ENCODE measurements at places on chromosomes 16 and 17.

DNA sequence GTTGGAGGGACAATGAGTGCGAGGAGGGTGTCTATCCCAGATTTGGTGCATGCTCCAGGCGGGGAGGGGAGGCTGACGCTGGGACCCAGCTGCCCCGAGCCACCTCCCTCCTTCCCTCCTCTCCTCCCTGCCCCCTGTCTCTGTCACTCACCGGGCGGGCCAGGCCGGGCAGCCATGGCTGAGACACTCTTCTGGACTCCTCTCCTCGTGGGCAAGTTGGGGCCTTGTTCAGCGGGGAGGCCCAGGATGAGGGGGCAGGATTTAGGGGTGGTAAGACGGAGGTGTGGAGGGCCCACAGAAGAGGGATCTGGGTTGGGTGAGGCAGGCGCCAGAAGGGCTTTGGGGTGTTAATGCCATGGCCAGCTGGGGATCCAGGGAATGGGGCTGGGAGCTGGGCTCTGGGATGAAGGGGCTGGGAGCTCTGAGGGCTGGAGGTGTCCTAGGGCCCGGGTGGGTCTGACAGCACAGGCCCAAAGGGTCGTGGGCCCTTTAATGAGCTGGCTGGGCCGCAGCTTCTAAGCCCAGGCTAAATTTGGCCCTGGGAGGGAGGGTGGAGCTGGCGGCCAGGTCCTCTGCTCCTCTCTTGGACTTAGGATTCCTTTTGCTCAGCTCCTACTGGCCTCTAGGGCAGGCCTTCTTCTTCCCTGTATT, at the start of gene SGCA:
Gene SGCA (plus strand): TSS at position 139 of the 651 bp plus-strand sequence. CDS start 36 bp downstream, at position 175.
- DNase-seq: no peak

DNA sequence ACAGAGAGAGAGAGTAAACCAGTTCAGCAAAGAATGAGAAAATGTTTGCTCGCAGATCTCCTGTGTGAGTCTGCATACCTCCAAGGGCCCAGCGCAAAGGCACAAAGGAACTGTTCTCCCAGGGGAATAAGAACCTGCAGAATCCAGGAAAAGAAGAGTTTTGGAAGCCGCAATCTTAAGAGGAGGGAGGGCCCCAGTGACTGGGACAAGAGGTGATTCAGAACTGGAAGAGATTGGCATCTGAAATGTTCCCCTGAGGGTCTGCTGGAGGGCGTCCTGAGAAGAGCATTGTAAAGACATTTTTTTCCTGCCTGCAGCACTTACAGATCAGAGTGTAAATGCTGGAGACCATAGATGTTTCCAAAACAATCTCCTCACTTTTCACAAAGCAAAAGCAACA, 6.1 kb downstream of the ATMIN start:
- no peak for DNase-seq

- no peak for DNase-seq
Observed at GRCh38 chr16:81499576-81500380, 55.2 kb downstream of the CMIP start.

DNA sequence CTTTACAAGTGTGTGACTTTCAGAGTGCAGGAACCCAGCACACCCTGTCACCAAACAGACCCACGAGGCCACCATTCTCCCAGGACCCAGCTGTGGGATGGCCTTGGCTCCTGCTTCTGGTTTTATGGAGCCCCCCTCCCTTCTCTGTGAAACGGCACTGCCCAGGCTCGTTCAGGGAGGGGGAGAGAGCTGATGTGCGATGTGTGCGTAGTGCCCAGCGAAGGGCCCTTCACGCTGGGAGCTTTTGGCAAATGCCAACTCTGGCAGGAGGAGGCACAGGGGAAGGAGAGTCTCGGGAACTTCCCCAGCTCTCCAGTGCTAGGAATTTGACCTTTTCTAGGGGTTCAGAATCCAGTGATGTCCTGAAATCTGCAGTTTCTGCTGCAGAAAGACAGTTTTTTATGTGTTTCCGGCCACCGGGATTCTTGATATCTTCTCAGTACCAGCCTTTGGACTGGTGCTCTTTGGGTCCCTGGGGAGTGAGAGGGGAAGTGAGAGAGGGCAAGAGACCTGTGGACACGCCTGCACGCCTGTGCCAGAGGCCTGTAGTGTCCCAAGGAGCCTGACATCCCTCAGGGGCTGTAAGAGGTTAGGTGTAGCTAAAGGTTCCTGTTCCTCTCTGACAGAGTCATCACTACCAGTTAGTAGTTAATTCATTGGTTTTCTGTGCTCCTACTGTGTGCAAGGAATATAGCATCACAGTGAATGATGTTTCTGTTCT, 45.1 kb downstream of the CMIP start:
- DNase-seq: no peak

DNA sequence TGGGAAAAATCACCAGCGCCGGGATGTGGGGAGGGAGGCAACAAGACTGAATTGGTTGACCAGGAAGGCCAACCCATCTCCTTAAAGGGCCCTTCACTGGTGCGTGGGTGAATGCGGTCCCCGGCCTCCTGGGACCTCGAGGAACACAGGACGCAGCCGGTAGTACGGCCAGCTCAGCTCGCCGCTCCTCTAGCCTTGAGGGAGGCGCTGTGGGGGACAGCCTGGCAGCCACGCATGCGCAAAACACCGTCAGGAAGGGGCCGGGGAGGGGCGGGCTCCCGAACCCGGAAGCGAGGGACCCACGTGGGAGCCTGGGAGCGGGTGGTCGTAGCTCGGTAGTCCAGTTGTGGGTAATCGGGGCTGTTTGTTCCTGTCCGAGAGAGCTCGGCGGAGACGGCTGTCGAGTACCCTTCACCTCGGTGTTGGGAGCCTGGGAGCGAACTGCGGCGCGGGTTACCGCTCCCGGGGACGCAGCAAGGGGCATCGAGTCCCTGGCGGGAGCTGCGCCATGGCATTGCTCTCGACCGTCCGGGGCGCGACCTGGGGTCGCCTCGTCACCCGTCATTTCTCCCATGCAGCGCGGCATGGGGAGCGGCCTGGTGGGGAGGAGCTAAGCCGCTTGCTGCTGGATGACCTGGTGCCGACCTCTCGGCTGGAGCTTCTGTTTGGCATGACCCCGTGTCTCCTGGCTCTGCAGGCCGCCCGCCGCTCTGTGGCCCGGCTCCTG, at the start of gene MRM1:
Gene MRM1 (plus strand): TSS at position 281 of the 727 bp plus-strand sequence. CDS start 228 bp downstream, at position 509.
- DNase-seq: peak; percentile 91

- DNase-seq: peak; percentile 77
Observed at GRCh38 chr17:8192070-8192815, 2.3 kb upstream of the BORCS6 start.

DNA sequence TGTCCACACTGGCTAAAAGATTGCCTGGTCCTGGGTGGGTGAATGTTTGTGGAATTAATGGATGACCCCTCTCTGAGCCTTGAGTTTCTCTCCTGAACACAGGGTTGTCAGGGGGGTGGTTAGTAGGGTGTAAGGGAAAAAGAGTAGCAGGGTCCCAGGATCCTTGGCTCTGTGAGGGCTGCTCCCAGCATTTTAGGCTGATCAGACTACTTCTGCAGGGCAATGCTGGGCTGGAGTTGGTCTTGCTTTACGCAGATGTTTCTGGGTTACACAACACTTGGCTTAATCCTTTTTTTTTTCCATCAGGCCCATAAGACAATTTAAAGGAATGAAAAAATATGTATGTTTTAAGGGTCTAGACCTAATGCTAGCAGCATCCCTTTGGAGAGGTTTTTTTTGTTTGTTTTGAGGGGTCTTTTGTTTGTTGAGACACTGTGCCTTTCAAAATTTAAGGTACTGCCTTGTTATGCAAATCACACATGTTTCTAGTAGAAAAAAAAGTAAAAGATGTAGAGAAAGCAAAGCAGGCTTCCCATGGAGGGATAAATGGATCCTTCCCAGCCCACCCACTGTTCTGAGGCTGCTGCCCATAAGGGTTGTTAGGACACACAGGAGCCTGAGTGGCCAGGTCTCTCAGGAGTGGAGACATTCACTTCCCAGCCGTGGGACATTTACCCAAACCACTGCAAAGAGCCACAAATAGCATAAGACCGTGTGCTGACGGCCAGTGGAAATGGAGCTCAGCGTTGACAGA, 225.6 kb upstream of the HSBP1 start:
- DNase-seq: no peak

- DNase-seq: no peak
Observed at GRCh38 chr16:78996790-78997189, 603.7 kb downstream of the MAF start.

DNA sequence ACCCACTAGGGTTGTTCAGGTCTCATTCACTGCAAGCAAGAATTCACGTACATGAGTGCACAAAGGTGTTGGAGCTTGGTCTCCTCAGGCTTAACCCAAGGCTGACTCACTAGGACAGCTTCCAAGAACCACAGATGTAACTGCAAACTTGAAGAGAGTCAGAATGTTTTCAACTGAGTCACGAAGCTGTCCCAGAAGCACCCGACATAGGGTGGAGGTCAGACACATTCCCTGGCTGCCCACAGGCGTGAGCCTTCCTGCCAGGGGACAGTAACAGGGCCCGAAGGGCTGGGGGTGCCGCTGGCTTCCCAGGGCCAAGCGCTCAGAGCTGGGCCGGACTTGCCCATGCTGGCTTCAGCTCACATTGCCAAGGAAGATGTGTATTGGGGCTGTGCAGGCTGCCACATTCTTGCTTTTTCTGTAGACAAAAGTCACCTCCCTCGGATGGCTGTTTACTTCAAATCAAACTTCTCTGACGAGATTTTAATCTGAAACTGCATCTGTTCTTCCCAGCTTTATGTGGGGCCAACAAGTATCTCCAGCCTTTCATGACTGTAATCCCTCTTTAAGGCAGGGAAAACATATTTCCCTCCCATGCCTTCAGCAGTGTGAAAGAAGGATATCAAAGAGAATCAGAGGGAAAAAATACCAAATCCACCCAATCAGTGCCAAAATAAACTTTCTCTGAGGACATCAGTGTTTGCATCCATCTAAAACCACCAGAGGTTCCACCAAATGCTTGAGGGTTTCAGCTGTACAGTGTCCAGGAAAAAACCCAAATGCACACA, 14.3 kb downstream of the CMTM3 start:
- DNase-seq: no peak

DNA sequence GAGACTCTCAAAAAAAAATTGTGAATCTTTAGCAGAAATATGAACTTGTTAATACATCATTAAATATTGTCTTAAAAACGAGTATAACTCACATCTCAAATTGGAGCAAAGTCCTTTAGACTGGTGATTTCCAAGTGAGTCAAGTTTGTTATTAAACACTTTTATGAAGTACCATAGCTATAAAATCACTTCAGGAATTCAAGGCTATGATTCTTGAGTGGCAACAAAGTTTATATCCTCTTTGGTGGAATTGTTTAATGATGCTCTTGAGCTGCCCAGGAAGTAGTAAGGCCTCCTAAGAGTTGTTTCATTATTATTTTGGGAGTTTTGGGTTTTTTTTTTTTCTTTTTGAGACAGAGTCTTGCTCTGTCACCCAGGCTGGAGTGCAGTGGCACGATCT, 16.7 kb upstream of the BLMH start:
- DNase-seq: peak; percentile 1

DNA sequence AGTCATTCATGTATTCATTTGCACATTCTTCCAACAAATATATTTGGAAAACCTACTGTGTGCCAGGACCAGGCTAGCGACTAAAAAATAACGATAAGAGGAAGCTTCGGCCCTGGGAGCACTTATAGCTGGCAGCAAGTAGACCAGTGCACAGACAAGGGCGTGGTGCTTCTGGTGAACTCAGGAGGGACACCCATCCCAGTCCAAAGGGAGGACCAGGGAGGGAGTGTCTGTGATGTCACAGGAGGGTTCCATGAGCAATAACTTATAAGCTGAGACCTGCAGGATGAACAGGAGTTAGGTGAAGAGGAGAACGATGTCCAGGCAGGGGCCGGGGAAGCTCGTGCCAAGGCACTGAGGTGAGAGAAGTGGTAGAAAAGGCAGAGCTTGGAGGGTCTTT, 17.4 kb upstream of the PHOSPHO1 start:
- DNase-seq: no peak

GRCh38 chr17:19269106-19269505, 31.9 kb downstream of the EPN2 start:
- no peak for DNase-seq

GRCh38 chr17:81869221-81870130, 1.7 kb downstream of the ARHGDIA start:
- no peak for DNase-seq

DNA sequence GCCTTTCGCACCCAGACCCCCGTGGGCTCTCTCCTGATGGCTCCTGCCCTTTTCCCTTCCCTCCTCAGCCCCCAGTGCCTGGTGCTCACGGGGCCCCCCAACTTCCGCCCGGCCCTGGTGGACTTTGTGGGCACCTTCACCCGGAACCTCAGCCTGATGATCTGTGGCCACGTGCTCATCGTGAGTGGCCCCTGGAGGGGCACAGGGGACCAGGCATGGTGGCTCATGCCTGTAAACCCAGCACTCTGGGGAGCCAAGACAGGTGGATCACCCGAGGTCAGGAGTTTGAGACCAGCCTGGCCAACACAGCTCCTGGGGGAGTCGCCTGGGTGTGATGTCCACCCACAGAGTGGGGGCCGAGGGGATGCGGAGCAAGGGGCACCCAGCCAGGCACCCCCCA, 21.3 kb downstream of the SLC12A3 start:
- DNase-seq: no peak

DNA sequence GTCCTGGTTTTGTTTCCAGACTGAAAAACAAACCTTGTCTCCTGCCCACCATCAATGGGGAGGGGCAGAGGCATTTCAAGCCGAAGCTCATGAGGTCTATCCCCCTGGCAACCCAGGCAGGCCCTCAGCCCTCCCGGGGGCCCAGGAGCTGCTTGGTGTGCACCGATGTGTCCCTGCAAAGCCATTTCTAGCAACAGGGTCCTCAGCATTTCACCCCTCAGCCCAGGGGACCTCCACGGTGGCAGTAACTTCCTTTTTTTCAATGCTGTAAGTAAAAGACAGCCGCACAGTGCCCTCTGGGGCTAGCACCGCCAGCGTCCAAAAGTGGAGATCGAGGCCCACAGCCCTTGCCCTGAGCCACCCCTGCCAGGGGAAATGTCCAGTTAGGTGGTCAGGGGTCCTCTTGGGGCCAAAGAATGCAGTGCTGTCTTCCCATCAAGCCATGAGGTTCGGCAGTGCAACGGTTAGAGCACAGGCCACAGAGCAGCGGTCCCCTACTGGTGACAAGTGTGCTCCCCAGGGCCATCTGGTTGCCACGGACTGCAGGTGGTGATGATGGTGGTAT, 79.9 kb downstream of the LITAF start:
- no peak for DNase-seq

- no peak for DNase-seq
Observed at GRCh38 chr17:54785643-54786268, 114.9 kb upstream of the TOM1L1 start.

GRCh38 chr17:39799395-39799794, 61.7 kb downstream of the GRB7 start:
- no peak for DNase-seq

GRCh38 chr17:13919818-13920217, 149.5 kb upstream of the COX10 start:
- no peak for DNase-seq
